ENCODE measurements at places on chromosomes 2 and 18. TPM values are rescaled to one million over a fixed set of nuclear protein-coding genes. Genes with fewer than 3 reads are reported as not detected.

KLHL29 gene
- total RNA-seq, result 2.7 TPM

RAB6C gene
- not detected for total RNA-seq

CPLX4 gene
- total RNA-seq, result not detected

DNA sequence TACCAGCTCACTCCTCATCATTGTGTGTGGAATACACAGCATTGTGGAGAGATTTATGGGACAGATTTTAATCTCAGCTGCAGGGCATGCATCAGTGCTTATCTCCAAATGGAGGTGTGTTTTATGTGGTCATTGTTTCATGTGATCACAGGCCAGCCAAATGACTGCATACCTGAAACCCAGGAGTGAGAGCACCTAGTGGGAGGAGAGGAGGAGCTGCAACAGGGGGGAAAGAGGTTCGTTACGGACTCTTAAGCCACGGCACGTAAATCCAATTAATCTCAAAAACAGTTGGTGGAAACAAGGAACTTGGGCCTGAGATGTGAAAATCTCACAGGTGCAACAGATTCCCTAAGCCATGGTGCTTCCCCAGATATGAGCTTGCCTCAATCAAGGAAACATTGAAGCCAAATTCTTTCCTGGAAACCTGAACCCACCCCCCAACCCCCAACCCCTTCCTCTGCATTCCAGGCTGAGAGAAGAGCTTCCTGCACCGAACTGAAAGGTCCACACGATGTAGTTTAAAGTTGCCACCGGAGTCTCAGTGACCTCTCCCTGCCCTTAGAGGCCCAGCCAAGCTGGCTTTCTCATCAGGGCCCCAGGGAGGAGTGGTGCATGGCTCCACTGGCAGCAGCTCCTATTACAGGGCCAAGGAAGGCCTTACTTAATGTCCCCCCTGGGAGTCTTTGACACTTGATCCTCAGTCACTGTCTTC is 167.4 kb downstream of the C1D start:
- no peak for DNase-seq

Measured in heart left ventricle (tissue), 16 donors.